ENCODE measurements at places on chromosomes 13 and 19.

DNA sequence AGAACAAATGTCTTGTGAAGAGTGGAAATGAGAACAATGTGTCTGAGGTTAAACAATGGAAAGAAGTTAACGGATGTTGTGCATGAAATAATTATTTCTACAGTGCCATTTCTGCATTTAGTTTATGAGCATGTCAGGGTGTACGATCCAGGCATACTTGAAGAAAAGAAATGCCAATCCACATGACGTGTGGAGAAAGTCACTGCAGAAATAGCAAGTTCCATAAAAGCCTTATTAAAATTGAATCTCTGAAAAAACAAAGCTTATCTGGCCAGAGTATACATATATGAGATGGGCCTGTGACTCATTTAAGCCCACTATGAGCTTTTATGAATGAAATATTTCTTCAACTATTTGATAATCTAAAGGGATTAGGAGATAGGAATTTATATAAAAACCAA, 426.1 kb downstream of the EFNB2 start:
- no peak for DNase-seq

- no peak for DNase-seq
These were observed 38.1 kb downstream of the PSG5 start for GRCh38 chr19:43148233-43148632.

DNA sequence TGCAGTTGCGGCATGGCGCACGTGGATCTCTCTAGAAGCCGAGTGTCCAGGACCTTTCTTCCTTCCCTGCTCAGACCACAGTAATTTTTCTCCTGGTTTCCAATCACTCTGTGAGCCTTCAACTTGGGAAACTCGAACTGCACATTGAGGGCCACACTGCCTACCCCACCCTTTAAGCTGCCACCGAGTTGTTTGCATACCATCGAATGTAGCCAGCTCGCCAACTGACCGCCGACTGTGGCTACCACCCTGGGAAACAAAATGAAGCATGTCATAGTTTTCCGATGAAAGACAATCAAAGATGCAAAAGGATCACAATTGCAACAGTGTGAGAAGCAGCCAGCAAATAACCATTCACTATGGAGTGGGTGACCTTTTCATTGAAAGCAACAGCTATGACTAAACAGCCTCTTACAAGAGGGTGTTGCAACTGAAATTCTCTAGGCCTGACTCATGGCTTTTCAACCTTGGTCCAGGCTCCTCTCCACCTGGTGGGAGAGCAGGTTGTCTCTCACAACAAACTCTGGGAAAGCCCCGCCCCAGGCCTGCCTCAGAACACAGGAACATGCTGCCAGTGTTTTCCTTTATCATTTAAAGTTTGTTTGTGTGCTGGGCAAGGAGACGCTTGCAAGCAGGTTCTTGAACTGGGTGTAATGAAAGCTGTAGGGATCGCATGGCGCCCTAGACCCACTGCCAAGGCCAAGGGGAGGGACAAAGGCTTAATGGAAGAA, 141.7 kb upstream of the SERP2 start:
- no peak for DNase-seq

- no peak for DNase-seq
These were observed 687 bp upstream of the HRC start for GRCh38 chr19:49155820-49156346.

- no peak for DNase-seq
These were observed 524 bp downstream of the NAA16 start for GRCh38 chr13:41311406-41312175.

GRCh38 chr19:45790942-45791341, 1.7 kb downstream of the DMWD start:
- DNase-seq = no peak

- no peak for DNase-seq
These were observed 10.1 kb upstream of the SLC25A42 start for GRCh38 chr19:19053508-19054314.
